ENCODE measurements at places on chromosomes 2 and 18. TPM values are rescaled to one million over a fixed set of nuclear protein-coding genes. Genes with fewer than 3 reads are reported as not detected.

DNA sequence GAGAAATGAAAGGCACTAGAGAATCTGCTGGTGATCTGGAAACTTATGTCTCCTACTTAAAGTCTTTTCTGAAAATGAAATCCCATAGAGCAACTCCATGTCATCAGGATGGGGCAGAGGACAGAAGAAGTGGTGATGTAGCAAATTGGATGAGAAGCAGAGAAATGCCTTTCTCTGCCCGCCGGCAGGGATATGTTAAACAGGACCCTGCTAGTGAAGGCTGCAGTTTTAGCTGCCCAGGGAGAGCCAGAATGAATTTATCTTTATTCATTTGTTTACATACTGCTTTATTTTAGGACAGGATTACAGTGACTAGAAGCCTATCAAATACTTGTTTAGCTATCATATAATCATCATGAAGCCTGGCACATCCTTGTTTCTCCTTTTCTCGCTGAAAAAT is 247.0 kb downstream of the DOK6 start:
- DNase-seq = no peak

DNA sequence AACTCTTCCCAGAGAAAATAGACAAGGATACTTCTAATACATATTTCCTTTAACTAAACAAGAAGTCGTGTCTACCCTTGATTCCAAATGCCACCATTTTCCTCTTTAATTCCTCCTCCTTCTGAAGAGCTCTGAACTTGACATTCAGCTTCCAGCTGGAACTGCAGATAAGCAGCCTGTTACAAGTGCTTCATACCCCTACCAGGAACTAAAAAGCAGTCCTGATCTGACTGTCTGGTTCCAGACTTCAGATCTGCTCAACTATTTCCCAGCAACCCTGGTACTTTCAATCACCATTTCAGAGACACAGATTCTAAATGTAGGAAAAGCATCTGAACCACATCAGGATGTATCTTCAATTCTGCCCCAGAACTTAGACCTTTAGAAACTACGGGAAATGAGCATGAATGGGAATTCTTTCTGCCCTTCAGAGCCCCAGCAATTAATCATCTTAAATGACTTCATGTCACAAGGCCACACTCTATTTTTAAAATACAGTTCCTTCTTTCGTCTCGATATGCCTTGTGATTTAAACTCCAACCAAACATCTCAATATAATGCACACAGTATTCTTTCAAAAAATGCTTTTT is 159.5 kb downstream of the L3MBTL4 start:
- no peak for DNase-seq

GRCh38 chr2:207352978-207353671 is 176.6 kb upstream of the CREB1 start:
- no peak for DNase-seq

DNA sequence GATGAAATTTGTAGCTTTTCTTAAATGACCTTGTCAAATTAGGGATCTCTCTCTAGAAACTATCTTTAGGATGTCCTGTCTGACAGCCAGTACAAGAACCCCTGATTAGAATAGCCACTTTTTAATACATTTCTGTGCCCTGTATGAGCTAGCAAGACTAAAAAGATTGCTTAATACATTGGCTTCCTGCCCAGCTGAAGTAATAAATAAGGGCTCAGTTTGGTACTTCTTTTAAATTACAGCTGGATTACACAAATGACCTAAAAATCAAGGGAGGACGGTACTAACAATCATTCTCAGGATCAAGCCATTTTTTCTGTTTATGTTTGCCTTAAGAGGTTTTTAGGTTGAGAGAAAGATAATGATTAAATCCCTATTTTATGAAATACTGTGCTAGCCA is 11.6 kb upstream of the OLA1 start:
- DNase-seq = peak; percentile 49

The ASNSD1 gene
- total RNA-seq = 34.4 TPM

- no peak for DNase-seq
These were observed 35.7 kb upstream of the KYNU start for GRCh38 chr2:142841788-142842187.

DNA sequence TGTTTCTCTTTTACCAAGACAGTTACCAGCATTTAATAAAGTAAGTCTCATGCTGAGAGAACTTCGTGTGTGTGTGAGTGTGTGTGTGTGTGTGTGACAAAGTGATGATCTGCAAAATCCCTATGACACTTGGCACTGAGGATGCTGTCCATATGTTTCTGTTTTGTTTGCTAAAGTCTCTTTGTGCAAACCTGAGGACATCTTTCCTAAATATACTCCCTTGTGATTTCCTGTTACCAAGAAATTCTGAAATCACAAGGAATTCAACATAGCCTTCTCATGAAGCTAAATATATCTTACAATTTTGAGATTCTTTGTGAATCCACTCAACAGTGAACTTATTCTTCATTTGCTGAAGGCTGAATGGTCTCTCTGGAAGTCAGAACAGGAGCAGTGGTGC is 1359.7 kb upstream of the NRXN1 start:
- DNase-seq = no peak

DNA sequence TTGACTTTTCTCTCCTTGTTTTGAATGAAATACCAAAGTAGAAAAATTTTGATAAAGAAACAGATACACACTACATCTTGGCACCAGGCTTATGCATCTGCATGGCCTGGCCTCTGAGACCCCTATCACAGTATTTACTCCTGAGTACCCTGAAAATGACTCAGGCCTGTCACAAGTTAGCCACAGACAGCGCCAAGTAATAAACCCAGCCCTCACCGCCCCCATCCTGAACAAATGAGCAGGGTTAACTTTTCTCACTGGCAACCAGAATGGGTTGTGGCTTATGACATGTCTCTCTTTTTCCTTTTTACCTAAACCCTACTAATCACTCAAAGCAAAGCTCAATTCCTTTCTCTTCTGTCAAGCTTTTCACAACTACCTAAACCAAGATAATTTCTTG is 35.3 kb downstream of the SPRED2 start:
- DNase-seq = no peak

DNA sequence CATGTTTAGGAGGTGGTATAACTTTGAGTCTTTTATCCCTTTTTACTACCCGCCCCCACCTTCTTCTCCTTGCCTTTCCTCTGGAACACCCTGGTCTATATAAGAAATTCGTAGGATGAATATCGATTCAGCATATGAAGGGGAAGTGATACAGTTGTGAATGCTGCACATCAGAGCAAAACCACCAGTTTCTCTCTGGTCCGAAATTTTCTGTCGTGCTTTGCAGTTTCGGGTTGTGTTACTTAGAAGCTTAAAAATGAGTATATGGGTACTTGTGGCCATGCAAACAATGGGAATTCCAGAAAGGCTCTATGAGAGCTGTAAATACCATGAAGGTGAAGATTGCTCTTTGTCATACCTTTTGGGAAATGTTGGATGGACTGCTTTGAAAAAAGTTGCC is 60.6 kb downstream of the DAW1 start:
- DNase-seq = no peak

The STON1 gene
- total RNA-seq = 0.99 TPM

GRCh38 chr2:3460831-3461800 is 58.2 kb downstream of the ADI1 start:
- no peak for DNase-seq
